Ureter (tissue), 1 donor: ENCODE measurements at places on chromosomes 7 and 10. TPM values are rescaled to one million over a fixed set of nuclear protein-coding genes. Genes with fewer than 3 reads are reported as not detected.

DNA sequence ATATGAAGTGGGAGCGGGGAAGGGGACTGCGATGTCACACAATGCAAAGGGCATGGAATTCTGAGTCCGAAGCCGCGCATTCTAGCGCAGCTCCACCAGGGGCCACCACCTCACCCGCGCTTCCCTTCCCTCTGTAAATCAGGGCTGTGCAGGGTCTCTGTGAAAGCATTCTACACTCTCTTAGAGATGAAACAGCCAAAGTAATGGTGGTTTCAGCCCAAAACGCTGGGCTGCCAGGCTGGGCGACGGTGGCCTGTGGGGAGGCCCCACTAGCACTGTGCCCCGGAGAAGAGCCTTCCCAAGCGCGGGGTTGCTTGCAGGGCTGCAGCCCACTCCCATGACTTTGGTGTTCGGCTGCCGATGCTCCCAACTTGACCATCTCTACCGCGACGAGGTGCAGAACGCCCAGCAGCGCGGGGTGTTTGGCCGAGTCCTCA is 11.4 kb downstream of the ATG9B start:
- DNase-seq, result no peak

GRCh38 chr7:101563198-101563901 is 65.7 kb downstream of the MYL10 start:
- no peak for DNase-seq

- DNase-seq, result no peak
Observed at GRCh38 chr10:22317076-22317370, 835 bp downstream of the COMMD3 start.

CHST15 gene
- total RNA-seq, result 15.7 TPM

- DNase-seq, result no peak
Observed at GRCh38 chr7:24943096-24943948, 36.7 kb downstream of the OSBPL3 start.

- DNase-seq, result no peak
Observed at GRCh38 chr7:143947111-143947510, 7.5 kb upstream of the OR2F1 start.

DNA sequence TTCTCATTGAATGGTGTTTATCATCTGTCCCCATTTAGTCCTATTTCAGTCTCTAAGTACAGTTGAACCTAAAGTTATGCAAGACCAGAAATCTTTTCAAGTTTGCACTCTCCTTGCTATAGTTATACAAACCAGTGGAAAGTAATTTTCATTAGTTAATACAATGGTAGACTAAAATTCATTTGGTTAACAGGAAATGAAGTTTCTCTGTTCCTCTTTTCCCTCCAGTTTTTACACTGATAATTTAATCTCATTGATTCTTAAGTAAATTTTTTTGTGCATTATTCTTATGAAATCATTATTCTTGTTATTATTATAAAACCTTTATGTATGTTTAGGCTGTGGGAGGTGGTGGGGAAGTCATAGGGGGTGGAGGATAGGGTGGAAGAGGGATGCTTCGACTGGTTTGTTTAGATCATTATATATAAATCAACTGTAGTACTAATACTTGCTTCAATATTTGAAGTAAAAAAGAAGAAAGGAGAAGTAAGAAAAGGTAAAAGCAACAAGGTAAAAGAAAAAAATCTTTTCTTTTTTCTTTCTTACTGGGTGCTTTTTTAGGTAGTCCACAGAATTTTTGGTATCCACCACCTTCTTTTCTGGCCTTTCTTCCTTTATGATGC is 104.1 kb downstream of the GPR85 start:
- no peak for DNase-seq

- DNase-seq, result no peak
Observed at GRCh38 chr10:110507346-110507745, 9.6 kb downstream of the DUSP5 start.

DNA sequence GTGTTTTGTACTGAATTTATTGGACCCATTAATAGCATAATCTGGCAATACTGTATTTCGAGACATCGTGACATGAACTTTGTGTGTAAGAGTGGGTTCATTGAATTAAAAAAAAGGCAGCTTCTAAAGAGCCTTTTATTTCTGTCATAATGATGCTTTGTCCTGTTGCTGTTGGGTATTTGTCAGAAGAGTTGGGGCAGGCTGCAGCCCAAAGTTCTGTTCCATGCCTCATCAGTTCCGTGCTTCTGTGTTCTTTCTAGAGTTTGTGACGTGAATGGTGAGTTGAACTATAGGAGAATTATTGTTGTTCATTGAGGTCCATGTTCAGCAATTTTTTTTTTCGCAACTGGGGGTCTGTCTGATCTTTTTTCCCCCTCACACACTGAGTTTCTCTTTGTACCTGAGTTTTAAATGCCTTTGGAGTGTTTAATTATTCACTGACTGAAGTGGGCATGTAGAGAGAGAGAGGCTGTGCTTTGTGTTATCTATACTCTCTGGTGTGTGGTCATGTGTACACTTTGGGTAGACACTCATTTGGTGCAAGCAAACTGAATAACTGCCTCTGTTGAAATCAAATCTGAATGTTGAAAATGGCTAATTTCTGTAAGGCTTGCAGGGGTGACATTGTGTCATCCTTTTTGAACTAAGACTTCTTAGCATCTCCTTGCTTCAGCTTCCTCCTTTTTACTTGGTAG is 69.8 kb downstream of the ADD3 start:
- DNase-seq, result no peak

DNA sequence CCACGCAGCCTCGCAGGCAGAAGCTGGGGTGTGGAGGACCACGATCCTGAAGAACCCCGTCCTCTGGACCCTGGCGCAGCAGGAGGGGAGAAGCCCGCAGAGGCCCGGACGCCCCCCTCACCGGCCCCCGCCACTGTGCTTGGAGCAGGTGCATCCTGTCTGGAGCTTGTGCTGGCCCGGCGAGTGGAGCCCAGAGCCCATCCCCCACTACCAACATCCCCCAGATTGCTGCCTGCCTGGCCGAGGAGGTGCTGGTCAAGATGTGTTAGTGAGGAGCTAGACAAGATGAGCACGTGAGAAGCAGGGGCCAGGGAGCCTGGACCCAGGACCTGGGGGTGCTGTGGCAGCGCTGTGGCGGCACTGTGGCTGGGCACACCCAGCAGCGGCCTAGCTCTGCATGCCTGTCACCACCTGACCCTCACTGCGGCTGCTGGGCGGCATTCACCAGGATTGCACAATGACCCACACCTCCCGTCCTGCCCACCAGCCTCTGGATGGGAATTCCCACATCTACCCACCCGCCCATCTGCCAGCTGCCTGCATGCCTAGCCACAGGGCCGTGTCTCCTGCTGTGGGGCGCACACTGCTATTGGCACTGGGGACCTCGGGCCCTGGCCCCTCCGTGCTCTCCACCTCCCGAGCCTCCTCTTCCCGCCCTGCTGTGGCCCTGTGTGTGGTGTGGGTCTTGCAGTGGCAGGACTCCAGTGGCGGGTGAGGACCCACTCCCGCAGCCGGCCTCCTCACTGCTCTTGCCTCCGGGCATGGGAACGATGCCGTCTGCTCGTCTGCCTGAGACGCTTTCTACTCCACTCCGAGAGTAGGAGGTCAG is 11.8 kb downstream of the GPR146 start:
- DNase-seq, result no peak

GRCh38 chr7:108592646-108593201 is 23.1 kb downstream of the DNAJB9 start:
- DNase-seq, result no peak

DNA sequence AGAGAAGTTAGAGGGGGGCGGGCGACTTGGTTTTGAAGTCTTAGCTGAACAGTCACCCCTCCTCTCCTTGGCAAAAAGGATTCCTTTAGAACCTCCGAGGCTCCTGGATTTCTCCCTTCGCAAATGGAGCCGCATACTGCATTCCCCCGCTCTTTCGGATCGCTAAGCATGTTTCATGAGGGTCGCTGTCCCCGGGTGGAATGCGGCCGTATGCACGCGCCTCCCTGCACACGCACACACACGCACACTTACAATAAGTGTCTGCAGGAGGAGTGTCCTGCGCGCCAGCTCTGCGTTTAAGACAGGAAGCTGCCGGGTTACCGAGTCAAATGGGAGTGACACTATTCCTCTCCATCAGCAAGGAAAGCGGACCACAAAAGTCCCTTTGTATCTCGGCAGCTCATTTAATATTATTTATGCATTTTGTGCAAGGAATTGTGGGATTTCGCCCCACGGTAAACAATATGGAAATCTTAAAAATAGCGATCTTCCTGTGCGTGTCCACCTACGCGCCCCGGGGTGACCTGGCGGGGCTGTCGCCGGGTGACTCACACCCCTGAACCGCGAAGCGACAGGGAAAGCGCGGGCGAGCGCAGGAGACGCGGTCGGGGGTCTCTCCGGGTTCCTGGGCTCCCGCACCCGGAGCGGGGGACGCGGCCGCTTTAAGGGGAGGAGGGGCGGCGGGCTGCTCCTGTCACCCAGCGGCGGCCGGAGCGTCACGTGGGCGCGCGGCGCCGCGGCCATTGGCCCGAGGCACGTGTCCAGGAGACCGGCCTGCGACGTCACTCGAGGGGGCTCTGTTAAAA is 988 bp upstream of the EN2 start:
- peak; percentile 56 for DNase-seq

COL17A1 gene
- 18.5 TPM for total RNA-seq

UCN3 gene
- total RNA-seq, result not detected

ZPBP gene
- 1.2 TPM for total RNA-seq

HOXA10 gene
- 15.3 TPM for total RNA-seq

- no peak for DNase-seq
Observed at GRCh38 chr7:36415144-36415543, 25.5 kb downstream of the ANLN start.

C10orf62 gene
- not detected for total RNA-seq

DNA sequence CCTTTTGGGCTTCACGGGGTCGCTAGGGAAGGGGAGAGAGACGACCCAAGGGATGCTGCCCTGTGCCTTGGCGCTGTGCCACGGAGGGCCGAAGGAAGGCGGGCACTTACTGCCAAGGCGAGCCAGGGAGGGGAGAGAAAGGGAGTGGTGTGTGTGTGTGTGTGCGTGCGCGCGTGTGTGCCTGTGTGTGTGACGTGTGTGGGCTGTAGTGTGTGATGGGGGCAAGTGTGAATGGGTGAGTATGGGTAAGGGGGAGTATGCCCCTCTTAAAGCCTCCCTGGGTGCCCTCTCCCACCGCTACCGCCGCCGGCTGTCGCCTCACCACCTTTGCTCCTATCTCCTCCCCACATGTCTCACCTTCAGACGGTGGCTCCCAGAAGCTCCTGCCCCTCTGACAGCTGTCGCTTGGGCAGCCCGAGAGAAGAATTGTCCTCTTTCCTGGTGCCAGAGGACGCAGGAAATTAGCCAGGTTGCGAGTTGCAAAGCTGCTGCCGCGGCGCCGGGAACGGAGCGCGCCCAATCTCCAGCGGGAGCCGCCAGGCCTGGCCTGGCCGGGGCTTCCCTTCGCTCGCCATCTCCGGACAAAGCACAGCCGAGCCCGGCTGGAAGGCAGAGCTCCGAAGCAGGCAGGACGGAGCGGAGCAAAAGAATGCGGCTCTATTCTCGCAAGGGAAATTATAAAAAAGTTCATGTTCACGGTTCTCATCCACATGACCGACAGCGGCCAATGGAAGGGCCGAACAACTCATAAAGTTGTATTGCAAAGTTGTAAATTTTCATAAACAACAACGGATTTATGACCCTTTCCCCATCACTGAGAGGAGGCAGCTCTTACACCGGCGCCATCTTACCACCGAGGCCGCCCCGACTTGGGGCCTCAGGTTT is at the start of gene HOXA3:
TSS of gene HOXA3 (minus strand) at position 653 of the 885 bp plus-strand sequence. CDS start 41,943 bp downstream, outside the sequence.
- DNase-seq, result peak; percentile 70

DNA sequence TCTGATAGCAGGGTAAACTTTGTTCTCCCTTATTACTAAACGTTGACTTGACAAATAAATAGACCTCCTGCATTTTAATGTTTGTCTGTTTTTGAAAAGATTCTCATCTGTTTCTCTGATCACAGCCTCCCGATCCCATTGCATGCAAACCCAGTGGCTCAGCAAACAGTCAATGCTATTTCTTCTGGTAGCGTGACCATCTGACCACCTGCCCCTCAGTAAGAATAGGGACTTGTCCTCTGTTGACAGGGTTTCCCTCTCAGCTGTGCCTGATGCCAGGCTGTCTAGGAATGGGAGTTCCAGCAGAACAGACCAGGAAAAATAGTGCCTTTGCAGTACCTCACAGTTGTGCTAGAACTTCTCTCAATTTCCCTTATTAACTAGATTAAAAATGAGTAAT is 40.7 kb upstream of the EBLN1 start:
- no peak for DNase-seq

DNA sequence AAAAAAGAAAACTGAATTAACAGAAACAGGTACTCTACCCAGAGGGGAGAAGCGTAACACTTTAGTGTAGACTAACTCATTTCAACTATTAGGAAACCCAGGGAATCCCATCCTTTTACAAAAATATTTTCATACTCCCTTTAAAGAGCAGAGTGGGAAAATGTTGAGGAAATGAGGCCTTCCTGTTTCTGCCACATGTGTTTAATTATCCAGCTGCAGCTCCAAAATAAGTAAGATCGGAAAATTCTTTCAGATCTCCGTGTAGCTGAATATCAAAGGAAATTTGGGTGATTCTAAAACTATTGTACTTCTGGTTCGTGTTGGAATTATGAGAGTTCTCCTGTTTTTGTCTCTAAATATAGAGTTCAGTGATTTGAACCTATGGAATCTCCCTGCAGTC is 58.0 kb upstream of the CAV2 start:
- no peak for DNase-seq

DNA sequence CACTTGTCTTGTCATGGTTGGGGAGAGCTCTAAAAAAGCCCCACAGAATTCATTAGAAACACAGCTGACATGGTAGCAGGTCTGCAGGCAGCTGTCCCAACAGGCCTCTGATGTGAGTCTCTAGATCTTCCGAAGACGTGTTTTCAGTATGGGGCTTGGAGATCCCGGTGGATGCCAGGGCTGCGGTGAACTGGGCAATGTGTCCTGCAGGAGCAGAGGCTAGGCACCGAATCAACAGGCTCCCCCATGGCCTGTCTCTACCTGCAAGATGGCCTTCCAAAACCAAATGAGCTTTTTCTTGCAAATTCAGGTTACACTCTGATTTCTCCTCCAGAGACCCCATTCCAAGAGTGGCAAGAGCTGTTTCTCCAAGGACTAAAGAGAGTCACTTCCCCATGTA is 2.9 kb downstream of the CPXM2 start:
- DNase-seq, result no peak

OLAH gene
- total RNA-seq, result not detected

DNA sequence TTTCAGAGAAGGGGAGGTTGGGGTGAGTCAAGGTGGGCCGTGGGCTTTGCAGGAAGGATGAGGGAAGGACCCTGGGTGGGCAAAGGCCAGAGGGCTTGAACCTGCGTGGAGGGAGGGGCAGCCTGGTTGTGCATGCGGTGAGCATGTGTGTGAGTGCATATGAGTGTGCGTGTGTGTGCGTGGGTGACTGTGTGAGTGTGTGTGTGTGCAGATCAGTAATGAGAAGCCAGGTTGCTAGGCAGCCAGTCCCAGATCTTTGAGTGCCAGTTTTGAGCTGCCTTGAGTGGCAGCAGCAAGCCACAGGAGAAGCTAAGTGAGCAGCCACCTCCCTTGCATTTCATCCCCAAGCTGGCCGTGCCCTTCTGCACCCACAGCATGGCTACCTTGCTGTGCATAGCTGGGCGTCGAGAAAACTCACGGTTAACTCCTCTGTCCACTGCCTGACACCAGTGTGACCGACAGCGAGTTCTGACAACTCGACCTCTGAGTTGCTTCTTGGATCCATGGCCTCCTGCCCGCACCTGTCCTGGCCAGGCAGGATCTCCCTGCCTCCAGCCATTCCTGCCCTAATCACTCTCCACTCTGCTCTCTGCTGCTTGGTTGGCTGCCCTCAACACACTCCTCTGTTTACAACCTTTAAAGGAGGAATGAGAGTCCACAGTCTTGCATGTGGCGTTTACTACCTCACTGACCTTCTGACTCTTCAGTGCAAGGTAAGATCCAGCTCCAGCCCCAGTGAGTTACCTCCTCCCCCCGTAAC is 775.4 kb downstream of the TYW1 start:
- no peak for DNase-seq

WIPF3 gene
- total RNA-seq, result 2.3 TPM

ANTXRL gene
- not detected for total RNA-seq

GRCh38 chr10:17354781-17355180 is 99.6 kb downstream of the ST8SIA6 start:
- no peak for DNase-seq
